ENCODE measurements at places on chromosomes 3 and 15. TPM values are rescaled to one million over a fixed set of nuclear protein-coding genes. Genes with fewer than 3 reads are reported as not detected.

DNA sequence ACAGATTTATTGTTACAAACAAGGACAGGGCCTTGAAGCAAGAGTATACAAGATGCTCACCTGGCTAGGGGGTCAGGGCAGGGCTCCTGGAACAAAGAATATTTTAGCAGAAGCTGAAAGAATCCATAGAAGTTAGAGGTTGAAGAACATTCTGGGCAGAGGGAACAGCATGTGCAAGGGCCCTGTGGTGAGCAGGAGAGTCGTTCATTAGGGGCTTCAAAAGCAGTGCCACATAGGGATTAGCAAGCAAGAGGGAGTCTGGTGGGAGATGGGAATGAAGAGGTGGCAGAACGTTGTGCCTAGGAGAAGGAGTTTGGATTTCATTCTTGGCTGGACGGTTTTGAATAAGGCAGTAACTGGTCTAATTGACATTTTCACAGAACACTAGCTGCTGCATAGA, 22.9 kb downstream of the DNAJB8 start:
- H3K36me3 ChIP-seq, result no peaks in the 10 kb centered on the region
- H3K27me3 ChIP-seq, result no peaks in the 10 kb centered on the region
- no peaks in the 10 kb centered on the region for H3K4me1 ChIP-seq
- no peak overlapping the region for H3K4me3 ChIP-seq

GRCh38 chr15:53296603-53297002, 462.9 kb downstream of the WDR72 start:
- H3K4me3 ChIP-seq, result no peak overlapping the region
- H3K36me3 ChIP-seq, result no peaks in the 10 kb centered on the region
- DNase-seq, result no peak
- H3K27me3 ChIP-seq, result no peaks in the 10 kb centered on the region
- no peaks in the 10 kb centered on the region for H3K4me1 ChIP-seq

GRCh38 chr15:44319385-44319784, 30.9 kb downstream of the GOLM2 start:
- H3K27me3 ChIP-seq, result no peaks in the 10 kb centered on the region
- H3K4me3 ChIP-seq, result no peak overlapping the region
- no peak for DNase-seq
- no peaks in the 10 kb centered on the region for H3K36me3 ChIP-seq

CAMKV gene
- total RNA-seq, result 3.5 TPM

- no peak for DNase-seq
- H3K36me3 ChIP-seq, result no peaks in the 10 kb centered on the region
- no peaks in the 10 kb centered on the region for H3K4me1 ChIP-seq
- H3K27me3 ChIP-seq, result peaks cover 6% of the 10 kb centered on the region
- no peak overlapping the region for H3K4me3 ChIP-seq
- H3K27ac ChIP-seq, result no peak overlapping the region
Measured at GRCh38 chr3:10876661-10877060, 60.6 kb downstream of the SLC6A11 start.

GRCh38 chr3:194928227-194928626, 242.5 kb downstream of the FAM43A start:
- peak; percentile 30 for DNase-seq
- H3K4me3 ChIP-seq, result no peak overlapping the region
- peak overlapping the region; percentile 69 for H3K27ac ChIP-seq
- H3K4me1 ChIP-seq, result peaks cover 11% of the 10 kb centered on the region
- no peaks in the 10 kb centered on the region for H3K27me3 ChIP-seq
- no peaks in the 10 kb centered on the region for H3K36me3 ChIP-seq

GRCh38 chr3:117874028-117874690, 1160.5 kb downstream of the IGSF11 start:
- no peak overlapping the region for H3K4me3 ChIP-seq
- H3K27me3 ChIP-seq, result no peaks in the 10 kb centered on the region
- H3K36me3 ChIP-seq, result no peaks in the 10 kb centered on the region
- H3K4me1 ChIP-seq, result peaks cover 16% of the 10 kb centered on the region
- no peak for DNase-seq

SLC28A2 gene
- 1.5 TPM for total RNA-seq

GRCh38 chr3:108062051-108062450, 28.8 kb downstream of the CD47 start:
- DNase-seq, result no peak
- no peaks in the 10 kb centered on the region for H3K36me3 ChIP-seq
- no peaks in the 10 kb centered on the region for H3K27me3 ChIP-seq
- no peak overlapping the region for H3K27ac ChIP-seq
- H3K4me3 ChIP-seq, result no peak overlapping the region

DNA sequence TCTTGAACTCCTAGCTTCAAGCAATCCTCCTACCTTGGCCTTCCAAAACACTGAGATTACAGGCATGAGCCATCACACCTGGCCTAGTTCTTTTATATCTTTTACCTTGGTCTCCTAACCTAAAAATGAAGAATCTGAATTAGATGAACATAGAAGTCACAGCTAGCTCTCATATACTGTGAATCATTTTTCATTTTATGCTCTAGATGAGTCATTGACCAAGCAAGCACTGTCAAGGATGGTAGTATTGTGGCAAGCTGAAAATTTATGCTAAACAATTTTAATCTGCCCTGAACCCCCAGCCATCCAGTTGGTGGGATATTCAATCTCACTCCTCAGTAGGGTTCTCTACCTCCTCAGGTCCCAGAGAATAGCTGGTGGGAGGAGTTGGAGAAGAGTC, 48.3 kb upstream of the DNAJC13 start:
- no peak for DNase-seq
- no peaks in the 10 kb centered on the region for H3K36me3 ChIP-seq
- H3K4me1 ChIP-seq, result no peaks in the 10 kb centered on the region
- no peak overlapping the region for H3K27ac ChIP-seq
- H3K4me3 ChIP-seq, result no peak overlapping the region

MUC13 gene
- 297 TPM for total RNA-seq

DNA sequence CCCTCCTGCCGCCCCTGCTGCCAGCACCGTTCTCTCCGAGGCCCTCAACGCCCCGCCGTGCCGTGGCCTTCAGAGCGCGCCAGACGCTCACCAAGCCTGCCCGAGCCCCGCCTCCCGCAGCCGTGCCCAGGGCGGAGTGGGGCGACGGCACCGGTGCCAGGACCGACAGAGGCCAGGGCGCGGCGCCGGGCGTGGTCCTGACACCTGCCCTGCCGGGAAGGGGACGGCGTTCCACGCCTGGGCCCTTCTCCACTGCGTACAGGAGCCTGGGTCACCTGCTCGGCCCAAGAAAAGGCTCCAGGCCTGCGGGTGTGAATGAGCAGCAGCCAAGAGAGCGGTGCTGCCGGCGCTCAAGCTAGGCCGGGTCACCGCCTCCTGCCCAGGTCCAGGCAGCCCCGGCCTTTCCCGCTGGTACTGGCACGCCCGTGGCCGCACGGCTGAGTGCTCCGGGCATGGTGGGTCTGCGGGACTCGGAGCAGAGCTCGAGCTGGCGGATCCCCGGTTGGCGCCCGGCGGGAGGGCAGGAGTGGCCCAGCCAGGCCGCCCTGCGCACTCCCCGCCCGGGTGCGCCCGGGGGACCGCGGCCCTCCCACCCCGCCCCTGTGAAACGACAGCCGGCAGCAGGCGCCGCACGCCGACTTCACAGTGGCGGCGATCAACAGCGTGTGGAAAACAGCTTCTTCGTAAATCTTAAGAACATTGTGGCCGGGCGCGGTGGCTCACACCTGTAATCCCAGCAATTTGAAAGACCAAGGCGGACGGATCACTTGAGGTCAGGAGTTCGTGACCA, 4.2 kb downstream of the OCA2 start:
- H3K4me3 ChIP-seq, result peak overlapping the region; percentile 10
- H3K4me1 ChIP-seq, result peaks cover 29% of the 10 kb centered on the region
- peak; percentile 46 for DNase-seq
- no peak overlapping the region for H3K27ac ChIP-seq

DNA sequence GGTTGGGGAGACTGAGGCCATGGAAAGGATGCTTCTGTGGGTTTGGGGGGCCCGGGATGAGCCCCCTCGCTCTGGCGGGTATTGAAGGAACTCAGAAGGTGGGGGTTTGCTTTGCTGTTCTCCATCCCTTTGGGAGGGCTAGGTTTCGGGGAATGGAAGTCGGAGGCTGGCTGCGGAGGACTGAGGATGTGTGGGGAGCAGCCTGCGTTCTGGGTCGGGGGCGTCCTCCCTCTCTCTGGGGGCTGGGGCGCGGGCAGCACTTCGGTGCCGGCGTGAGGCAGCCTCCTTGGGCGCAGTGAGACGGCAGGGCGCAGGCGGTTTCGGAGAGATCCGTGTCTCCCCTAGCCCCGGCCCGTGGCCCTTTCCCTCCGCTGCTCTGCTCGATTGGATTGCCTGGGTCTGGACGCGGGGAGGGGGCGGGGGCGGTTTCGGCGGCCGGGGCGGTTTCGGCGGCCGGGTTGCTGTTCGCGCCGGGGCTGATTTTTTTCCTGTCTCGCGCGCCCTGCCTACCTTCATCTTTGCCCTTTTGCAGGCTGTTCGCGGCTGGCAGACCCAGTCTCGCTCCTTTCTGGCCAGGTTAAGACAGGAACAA, 1.4 kb downstream of the PTPRG start:
- no peak overlapping the region for H3K27ac ChIP-seq
- H3K27me3 ChIP-seq, result no peaks in the 10 kb centered on the region
- peak overlapping the region; percentile 72 for H3K4me3 ChIP-seq
- no peaks in the 10 kb centered on the region for H3K36me3 ChIP-seq
- no peaks in the 10 kb centered on the region for H3K4me1 ChIP-seq
- peak; percentile 44 for DNase-seq

DNA sequence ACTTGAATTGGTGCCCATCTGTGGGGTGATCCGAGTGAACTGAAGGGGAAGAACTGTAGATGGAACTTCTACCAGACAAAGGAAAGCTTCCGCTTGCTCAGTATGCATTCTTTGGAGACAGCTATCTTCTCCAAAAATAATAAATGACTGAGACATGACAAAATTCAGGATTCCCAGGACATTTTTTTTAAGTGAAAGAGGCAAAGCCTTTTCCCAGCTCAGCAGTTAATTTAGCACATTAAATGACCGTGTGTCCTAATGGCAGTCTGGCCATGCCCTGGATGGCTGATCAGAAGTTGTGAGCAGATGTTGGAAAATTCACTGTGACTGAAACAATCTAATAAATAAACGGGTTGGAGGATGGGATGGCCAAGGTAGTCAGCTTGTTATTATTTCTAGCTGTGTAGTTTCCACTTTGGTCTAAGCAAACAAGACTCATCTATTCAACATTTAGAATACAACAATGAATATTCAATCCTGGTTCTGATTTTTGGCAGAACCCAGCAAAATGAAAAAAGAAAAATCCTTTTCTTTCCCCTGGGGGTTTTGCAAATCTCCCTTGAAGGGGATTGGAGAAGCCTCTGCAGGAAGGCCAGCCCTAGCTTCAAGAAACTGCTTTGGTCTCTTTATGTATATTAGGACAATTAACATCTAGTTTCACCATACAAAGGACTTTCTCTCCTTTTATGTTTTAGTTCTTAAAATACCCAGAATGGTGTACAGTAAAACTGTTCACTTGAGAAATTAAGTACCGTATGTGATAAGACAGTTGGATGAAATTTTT, 540.9 kb upstream of the MDFIC2 start:
- H3K27me3 ChIP-seq, result no peaks in the 10 kb centered on the region
- no peak overlapping the region for H3K27ac ChIP-seq
- no peak overlapping the region for H3K4me3 ChIP-seq
- H3K36me3 ChIP-seq, result no peaks in the 10 kb centered on the region

DNA sequence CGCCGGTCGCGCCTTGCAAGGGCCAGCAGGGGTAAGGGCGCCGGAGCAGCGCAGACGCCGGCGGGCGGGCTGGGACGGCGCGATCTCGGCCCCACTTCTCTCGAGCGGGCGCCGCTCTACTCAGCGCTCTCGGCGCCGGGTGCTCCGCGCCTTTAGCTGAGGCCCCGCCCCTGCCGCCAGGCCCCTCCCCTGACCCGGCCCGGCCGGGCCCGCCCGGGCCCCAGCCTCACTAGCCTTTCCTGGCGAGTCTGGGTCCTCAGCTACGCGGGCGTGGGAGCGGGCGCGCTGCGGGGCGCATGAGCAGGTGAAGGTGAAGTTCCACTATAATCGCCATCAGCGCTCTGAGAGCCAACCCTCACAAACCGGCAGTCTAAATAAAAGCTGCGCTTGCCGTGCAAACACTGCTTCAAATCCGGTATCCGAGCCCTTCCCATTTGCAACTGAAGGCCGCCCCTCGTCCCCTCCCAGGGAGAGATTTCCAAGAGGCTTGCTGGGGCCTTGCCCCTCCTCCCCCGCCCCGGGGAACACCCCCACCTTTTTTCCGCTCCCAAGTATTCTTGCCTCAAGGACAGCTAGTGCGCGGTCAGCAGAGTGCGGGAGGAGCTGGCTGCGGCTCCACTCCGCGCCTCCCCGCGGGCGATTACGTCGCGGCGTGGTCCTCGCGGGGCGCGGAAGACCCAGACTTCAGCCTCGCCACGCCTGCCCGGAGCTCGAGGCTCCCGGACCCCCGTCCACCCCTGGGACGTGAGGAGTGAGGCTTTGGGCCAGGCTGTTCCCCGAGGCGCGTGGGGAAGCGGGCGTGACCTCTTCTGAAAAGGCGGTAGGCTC, at the start of gene RPP25:
RPP25 (minus strand) TSS at position 125 of the 828 bp plus-strand sequence. CDS start 189 bp downstream, outside the sequence.
- peaks cover 43% of the 10 kb centered on the region for H3K27me3 ChIP-seq
- H3K4me3 ChIP-seq, result peak within 1 kb of the TSS; percentile 76
- H3K36me3 ChIP-seq, result no peaks in the 10 kb centered on the region
- H3K4me1 ChIP-seq, result peaks cover 43% of the 10 kb centered on the region
- H3K27ac ChIP-seq, result peak within 1 kb of the TSS; percentile 90
- DNase-seq, result peak; percentile 88

- H3K4me3 ChIP-seq, result no peak overlapping the region
- no peak overlapping the region for H3K27ac ChIP-seq
- no peaks in the 10 kb centered on the region for H3K27me3 ChIP-seq
- peaks cover 27% of the 10 kb centered on the region for H3K4me1 ChIP-seq
- peak; percentile 46 for DNase-seq
- H3K36me3 ChIP-seq, result no peaks in the 10 kb centered on the region
Measured at GRCh38 chr3:187066228-187066995, 72.9 kb downstream of the RPL39L start.

GRCh38 chr3:182979674-182980191, 605 bp downstream of the DCUN1D1 start:
- H3K4me1 ChIP-seq, result peaks cover 12% of the 10 kb centered on the region
- no peaks in the 10 kb centered on the region for H3K36me3 ChIP-seq
- no peaks in the 10 kb centered on the region for H3K27me3 ChIP-seq
- peak; percentile 55 for DNase-seq
- peak overlapping the region; percentile 94 for H3K4me3 ChIP-seq

DNA sequence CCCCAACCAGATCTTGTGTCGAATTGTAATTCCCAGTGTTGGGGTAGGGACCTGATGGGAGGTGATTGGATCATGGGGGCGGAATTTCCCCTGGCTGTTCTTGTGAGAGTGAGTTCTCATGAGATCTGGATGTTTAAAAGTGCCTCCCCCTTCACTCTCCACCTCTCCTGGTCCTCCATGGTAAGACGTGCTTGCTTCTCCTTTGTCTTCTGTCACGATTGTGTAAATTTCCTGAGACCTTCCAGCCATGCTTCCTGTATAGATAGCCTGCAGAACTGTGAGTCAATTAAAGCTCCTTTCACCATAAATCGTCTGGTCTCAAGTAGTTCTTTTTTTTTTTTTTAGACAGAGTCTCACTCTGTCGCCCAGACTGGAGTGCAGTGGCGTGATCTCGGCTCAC, 42.3 kb downstream of the NR1D2 start:
- H3K4me1 ChIP-seq, result peaks cover 16% of the 10 kb centered on the region
- no peak overlapping the region for H3K4me3 ChIP-seq
- H3K36me3 ChIP-seq, result no peaks in the 10 kb centered on the region
- DNase-seq, result no peak

All from hepatocyte (in vitro differentiated cells).